ENCODE measurements at places on chromosomes 7 and 10.

GRCh38 chr7:105978974-105979373 is 15.9 kb downstream of the CDHR3 start:
- DNase-seq = no peak

- DNase-seq = no peak
These were observed 111.4 kb upstream of the NANOS1 start for GRCh38 chr10:118918116-118918515.

DNA sequence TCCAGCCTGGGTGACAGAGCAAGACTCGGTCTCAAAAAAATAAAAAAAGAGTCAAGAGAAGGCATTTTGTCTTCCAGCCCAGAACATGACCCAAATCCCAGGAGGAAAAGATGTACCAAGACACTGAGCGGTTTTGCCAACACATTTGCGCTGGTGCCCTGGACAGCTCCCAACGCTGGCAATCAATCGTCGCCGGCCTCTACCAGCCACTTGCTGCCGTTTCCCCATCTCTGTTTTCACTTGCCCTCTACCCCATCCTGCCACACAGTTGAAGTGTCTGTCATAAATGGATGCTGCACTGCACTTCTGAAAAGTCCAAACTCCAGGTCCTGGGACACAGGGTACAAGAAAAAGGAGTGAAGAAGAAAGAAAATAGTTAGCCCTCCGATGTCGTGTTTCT is 29.7 kb upstream of the CRTAC1 start:
- DNase-seq = no peak

GRCh38 chr10:30058570-30059132 is 735 bp downstream of the JCAD start:
- no peak for DNase-seq

DNA sequence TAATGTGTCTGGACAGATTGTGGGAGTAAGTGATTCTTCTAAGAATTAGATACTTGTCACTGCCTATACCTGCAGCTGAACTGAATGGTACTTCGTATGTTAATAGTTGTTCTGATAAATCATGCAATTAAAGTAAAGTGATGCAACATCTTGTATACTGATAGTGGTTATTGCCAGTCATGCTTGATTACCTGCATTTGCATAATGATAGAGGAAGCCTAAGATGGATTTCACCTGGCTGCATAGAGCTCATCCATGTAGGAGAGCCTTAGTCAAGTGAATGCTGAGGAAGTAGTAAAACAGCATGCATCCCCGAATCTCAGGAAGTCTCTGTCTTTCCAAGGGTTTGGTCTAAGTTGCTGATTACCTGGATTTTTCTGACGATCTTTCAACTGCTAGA is 64.2 kb upstream of the CAPZA2 start:
- DNase-seq = no peak

DNA sequence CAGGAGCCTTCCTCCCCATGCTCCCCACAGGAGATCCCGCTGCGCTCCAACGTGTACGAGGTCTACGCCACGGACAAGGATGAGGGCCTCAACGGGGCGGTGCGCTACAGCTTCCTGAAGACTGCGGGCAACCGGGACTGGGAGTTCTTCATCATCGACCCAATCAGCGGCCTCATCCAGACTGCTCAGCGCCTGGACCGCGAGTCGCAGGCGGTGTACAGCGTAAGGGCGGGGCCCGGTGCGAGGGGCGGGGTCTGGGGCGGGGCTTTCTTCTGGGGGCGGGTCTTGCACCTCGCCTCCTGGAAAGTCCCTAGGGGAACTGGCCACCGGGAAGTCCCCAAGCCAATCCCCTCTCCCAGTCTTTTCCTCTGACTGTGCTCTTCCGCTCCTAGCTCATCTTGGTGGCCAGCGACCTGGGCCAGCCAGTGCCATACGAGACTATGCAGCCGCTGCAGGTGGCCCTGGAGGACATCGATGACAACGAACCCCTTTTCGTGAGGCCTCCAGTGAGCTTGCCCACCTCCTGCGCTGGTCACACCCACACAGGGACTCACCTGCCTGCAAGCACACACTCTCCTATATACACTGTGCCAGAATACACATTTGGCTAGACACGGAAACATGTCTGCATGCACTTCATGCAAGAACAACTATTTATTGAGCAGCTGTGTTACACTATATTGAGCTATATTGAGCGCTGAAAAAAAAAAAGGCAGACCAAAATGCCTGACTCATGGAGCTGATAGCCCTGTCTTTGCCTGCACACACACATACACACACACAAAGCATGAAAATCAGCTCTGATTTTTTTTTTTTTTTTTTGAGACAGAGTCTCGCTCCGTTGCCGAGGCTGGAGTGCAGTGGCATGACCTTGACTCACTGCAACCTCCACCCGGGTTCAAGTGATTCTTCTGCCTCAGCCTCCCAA is 32.7 kb upstream of the VSIR start:
- DNase-seq = no peak

DNA sequence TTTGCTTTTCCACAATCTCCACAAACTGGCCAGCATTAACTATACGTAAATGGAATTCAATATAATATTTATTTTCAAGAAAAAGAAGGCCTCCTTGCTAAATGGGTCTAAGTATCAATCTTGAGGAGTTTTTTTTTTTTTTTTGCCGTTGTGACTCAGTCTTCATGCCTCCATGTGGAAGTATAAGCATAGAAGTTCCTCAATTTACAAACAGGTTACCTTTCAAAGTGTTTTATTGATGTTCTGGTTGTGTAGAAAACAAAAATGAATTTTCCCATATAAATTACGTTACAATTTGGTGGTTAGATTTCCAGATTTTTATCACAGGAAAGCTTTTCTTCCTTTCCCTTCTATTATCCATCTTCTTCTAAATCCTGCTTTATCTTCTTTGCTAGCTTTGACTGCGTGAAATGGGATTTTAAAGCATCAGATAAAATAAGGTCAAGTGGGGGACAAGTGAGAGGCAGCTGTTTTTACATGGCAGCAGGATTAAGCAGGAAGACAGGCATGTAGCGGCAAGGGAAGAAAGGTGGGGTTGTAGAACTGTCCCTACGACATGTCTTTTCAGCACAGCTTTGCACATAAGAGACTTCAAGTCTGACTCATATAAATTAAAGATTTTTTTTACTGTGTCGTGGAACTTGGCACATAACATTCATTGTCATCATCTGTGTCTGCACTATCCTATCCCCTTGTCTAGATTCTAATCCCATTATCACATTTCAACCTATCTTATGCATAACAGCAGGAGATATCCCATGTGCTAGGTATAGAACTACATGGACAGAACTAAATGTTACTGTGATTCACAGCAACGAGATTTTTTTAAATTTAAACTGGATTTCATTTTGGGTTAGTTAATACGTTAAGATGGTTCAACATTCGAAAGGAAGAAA is 135.3 kb upstream of the FAM3C start:
- no peak for DNase-seq

- DNase-seq = no peak
These were observed 5.7 kb downstream of the AUTS2 start for GRCh38 chr7:69603937-69604494.

DNA sequence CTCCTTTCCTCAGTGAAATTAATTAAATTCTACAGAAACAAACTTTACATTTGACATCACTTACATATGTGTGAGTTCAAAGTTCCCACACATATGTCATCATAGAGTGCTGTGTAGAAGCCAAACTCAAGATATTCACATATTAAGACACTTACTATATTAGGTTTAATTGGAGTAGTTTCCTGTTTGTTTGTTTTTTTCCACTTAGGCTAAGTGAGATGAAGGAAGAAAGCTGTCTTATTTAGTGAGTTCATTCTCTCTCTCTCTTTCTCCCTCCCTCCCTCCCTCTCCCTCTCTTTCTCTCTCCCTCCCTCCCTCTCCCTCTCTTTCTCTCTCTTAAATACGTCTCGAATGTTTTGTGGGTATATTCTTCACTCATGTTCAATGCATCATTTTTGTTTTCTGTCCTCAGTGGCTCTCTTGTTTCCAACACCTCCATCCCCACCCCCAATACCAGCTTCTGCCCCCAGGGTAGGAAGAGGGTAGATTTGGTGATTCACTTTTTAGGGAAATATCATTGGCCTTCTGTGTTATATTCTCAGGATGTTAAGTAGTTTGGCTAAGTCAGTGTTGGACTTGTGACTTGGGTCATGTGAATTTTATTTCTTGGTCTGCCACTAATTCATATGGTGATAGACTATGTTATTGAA is 262.0 kb downstream of the FRMD4A start:
- DNase-seq = no peak

DNA sequence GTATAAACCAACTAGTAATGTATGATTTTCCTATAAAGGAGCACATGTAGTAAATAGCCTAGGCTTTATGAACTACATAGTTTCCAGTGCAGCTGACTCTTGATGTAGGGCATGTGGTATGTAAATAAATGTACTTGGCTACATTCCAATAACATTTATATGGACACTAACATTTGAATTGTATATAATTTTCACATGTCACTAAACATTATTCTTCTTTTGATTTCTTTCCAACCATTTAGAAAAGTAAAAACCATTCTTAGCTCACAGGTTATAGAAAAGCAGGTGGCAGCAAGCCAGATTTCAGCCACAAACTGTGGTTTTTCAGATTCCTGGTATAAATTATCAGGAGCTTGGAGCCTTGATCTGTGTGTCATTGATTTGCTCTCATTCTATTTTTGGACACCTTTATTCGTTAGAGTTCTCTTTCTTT is 1182.0 kb downstream of the CNTNAP2 start:
- DNase-seq = no peak

DNA sequence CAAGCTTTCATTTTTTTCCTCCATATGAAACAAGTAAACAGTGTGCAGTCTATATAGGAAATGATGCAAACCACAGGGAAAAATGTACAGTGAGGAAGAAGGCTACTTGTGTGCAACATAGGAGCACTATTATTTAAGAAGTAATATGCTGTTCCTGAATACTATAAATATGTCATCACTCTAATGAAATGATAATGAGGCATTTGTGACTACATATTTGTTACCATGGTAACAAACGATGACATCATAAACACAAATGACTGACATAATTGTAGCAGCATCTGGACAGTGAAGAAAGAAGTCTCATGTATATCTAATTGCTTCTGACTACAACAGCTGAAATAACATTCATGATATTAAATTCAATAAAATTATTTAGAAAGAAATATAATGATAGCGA is 164.8 kb downstream of the C7orf25 start:
- no peak for DNase-seq

GRCh38 chr7:106010866-106011265 is 47.8 kb downstream of the CDHR3 start:
- DNase-seq = no peak

- DNase-seq = no peak
These were observed 39.6 kb downstream of the NUP205 start for GRCh38 chr7:135597181-135597925.

GRCh38 chr10:48554656-48555055 is 50.2 kb downstream of the ARHGAP22 start:
- no peak for DNase-seq

GRCh38 chr7:143507534-143508055 is 29.9 kb downstream of the TAS2R41 start:
- DNase-seq = no peak

DNA sequence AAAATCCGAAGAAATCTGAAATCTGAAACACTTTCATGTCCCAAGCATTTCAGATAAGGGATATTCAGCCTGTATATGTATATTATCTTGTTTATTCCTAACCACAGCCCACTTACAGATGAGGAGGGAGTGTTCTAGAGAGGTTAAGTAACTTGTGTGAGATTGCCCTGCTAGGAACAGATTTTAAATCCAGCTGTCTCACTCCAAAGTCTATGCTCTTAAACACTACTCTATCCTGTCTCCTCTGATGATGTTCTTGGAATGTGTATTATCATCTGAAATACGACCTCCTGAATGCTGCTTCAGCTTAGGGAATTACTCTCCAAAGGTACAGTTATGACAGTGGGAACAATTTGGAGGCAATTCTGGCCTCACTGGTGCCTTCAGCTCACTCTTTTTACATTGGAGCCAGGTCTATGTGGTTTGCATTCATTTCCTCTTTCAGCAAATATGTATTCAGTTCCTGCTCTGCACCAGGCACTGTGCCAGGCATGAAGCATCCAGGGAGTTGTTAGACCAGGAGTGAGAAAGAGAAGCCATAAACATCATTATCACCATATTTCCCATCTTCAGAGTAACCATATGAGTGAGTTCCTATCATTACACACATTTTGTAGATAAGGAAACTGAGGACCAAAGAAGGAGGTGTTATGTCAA is 70.2 kb downstream of the NOC3L start:
- DNase-seq = no peak

GRCh38 chr7:63899691-63900393 is 98.8 kb upstream of the ZNF722 start:
- DNase-seq = peak; percentile 77

- no peak for DNase-seq
These were observed 30.1 kb upstream of the COMTD1 start for GRCh38 chr10:75265856-75266255.

DNA sequence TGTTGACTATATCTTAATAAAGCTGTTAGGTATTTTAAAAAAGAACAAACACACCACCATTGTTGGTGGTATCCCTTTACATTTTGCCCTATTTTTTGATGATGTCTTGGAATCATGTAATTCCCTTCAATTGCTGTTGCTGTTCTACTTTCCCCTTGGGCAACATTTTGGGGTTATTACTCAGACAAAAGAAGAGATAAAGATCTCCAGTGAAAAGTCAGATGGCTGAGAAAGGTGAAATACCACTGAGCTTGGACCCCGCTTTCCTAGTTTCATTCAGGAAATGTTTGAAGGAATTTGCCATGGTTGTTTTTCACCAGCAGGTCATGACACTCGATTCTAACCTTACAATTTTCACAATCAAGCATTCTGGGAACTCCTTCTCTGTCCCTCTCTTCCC is 84.6 kb downstream of the MACC1 start:
- DNase-seq = no peak

GRCh38 chr7:131895541-131896164 is 339.2 kb upstream of the PODXL start:
- DNase-seq = no peak

DNA sequence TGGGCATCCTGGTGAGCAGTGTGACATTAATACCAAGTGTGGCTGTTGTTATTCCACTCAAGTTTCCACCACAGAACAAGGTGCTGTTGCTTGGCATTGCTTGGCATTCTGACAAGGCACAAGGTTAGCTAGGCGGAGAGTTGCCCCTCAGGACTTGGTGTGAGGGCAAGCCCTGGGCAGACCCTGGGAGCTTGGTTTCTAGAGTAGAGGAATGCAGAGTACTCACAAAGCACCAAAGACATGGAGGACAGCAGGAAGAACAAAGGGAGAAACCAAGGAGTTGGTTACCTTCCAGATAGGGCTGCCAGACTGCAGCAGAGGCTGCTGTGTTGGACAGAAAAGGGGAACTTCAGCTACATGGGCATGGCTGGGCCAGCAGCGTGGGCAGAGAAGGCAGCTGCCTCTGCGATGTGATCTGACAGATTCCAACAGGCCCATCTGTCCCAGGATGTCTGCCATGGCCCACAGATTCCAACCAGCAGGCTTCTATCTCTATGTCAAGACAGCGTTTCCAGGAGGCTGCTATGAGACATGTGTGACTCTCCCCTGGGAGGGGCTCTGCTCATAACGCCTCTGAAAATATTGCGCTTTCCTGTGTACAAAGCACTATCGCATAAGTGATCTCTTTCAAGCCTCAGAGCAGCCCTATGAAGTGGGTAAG is 1.8 kb downstream of the GOLGA7B start:
- no peak for DNase-seq

Measured in stimulated activated CD4-positive, alpha-beta T cell treated with anti-CD3 and anti-CD28 coated beads, Interleukin-4, amount 100 ng/mL, for 1 hour (primary cell).